ENCODE measurements at places on chromosomes 11 and 22.

GRCh38 chr22:38397189-38398085 lies 57.6 kb downstream of the KCNJ4 start:
- no peak for DNase-seq

DNA sequence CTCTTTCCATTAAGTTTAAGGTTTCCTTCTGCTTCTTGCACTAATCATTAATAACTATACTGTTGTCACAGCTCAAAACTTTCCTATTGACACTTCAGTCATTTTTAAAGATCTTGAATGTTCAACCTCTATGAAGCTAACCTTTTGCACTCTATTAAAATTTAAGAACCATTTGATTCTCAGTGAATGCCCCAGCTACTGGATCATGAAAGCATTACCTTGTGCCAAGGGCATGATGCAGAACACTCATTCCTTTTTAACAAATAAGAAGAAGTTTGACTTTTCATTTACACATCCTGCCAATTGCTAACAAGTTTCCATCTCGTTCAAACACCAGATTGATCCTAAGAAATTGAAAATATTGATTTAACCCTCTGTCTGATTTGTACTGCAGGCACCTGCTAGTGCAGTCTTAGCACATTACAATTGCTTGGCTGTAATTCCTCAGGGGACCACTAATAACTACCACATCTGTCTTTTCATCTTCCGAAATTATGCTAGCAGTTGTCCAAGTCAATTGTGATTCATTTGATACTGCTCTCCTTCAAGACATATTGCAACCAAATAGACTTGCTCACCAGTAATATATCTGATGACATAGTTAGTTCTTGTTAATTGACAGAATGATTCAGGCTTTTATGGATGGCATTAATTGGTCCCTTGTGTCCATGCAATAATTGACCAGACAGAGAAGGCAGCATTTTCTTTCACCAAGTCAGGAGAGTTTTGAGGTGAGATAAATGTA lies 158.4 kb downstream of the TEAD1 start:
- no peak for DNase-seq

- DNase-seq, result no peak
These were observed 13.5 kb downstream of the CD59 start for GRCh38 chr11:33722590-33723234.

DNA sequence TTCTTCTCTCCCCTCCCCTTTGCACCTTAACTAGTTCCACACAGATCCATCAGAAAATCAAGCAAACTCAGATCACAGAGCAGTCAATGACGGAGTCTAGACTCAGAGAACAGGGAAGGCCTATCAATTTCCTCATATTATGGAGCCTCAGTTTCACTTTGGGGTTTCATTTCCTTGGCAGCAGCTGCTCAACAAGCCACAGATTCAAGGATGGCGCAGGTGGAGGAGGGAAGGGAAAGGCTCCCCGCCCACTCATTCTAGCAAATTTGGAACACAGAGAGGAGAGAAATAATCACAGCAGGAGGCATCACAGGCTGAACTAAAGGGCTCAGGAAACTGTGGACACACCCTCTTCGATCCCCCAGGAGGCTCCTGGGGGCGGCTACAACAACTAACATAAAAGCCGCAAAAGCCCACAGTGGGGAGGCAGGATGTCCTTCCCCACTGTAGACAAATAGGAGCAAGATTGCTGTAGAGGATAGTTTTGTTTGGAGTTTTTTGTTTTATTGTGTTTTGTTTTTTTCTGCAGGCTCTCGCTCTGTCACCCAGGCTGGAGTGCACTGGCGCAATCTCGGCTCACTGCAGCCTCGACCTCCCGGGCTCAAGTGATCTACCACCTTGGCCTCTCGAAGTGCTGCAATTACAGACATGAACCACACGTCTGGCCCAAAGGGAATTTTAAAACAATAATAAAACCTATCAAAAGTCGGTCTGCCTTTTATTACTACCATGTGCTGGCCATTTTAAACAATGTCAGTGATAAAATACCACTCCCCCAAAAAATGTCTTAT lies 3.4 kb downstream of the PLAAT3 start:
- DNase-seq, result no peak

GRCh38 chr11:101082813-101083212 lies 46.8 kb downstream of the PGR start:
- DNase-seq, result no peak

- no peak for DNase-seq
These were observed 571 bp downstream of the FAR1 start for GRCh38 chr11:13668957-13669521.

- DNase-seq, result no peak
These were observed 5.9 kb upstream of the ETS1 start for GRCh38 chr11:128593281-128593680.

GRCh38 chr11:125401235-125401634 lies 94.8 kb downstream of the FEZ1 start:
- no peak for DNase-seq

DNA sequence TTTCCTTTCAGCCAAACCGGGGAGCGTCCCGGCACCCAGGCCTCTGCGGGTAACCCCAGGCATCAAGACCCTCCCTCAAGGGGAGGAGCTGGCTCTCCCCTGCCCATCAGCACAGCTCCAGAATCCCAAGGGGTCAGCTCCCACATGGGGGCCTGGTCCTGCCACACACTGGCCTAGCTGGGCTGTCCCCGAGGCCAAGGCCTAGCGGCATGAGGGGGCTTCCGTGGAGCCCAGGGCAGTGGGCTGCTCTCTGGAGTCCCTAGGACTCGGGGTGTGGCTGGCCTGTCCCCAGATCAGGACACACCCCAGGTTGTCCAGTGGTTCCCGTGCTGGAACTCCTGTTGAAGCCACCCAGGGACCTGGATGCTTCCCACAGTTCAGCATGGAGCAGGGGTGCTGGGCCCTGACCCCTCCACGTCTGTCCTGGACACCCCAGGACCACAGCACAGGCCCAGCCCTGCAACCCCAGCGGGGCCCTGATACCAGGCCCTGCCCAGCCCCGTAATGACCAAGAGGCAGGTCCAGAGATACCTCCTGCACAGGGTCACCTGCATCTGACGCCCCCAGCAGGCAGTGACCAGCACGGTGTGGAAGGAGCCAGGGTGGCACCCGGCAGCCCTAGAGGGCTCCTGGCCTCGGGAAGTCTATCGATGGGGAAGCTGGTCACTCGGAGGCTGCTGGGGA lies 5.5 kb downstream of the HRAS start:
- no peak for DNase-seq

DNA sequence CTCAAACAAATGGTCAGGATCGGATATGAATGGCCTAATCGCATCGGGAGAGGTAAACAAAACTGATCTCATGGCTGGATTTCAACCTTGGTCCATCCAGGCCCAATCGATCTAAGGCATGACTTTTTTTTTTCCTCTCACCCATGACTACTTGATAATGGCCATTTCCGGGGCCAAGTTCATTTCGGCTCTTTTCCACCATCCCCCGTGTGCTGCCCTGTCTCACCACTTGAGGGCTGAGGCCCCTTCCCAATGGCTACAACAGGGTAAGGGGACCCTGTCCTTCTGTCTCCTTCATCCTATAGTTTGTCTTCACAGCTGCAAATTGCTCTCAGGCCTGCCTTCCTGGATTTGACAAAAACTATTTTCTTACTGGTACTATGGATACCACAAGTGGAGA lies 26.7 kb downstream of the GRAP2 start:
- no peak for DNase-seq

GRCh38 chr22:31210556-31211421 lies 1.3 kb upstream of the LIMK2 start:
- DNase-seq, result no peak

- no peak for DNase-seq
These were observed 534.3 kb upstream of the LARGE1 start for GRCh38 chr22:34454598-34454997.

- DNase-seq, result peak; percentile 98
These were observed 83.9 kb downstream of the OR5AK2 start for GRCh38 chr11:57072640-57073039.

GRCh38 chr22:30286813-30287647 lies 2.3 kb downstream of the CASTOR1 start:
- DNase-seq, result no peak

Data from AG09309 (cell line).